Occipital lobe (tissue), 3 donors: ENCODE measurements at places on chromosomes 5 and 9. TPM values are rescaled to one million over a fixed set of nuclear protein-coding genes. Genes with fewer than 3 reads are reported as not detected.
A peak's percentile ranks its signal among the peaks of the same experiment; 100 is the strongest.

GRCh38 chr5:147509710-147510651, at the start of gene DPYSL3:
Gene DPYSL3 (minus strand): TSS chr5:147510068. CDS start chr5:147509858, 210 bp downstream.
- DNase-seq, result peak; percentile 9

DNA sequence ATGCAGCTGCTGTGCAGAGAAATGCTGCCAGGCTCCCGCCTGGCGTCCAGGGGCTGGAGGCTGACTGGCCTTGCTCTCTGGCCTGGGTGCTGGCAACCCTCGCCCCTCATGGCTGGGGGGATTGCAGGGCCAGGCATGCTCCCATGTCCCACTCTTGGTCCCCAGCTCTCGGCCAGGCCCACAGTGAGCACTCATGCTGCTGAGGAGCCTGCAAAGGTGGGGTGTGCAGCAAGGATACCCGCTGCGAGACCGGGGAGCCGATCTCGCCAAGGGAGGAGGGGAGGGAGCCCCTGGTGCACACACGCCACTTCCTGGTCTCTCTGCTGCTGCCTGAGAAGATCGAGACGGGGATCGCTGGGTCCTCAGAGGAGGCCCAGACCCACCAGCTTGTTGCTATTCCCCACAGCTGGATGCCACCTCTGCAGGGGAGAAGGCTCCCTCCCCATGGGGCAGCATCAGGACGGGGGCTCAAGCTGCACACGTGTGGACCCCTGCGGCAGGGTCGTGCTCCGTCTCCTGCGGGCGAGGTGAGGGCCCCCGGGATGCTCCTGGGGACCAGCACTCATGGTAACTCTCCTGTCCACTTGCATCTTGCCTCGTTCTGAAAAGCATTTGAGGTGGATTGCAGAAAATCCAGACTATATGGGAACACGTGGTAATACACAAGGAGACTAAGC, 14.3 kb upstream of the CACFD1 start:
- DNase-seq, result no peak

GRCh38 chr9:85262333-85262732, 479.4 kb downstream of the AGTPBP1 start:
- no peak for DNase-seq

Gene UNC5A
- total RNA-seq, result 8.3 TPM

Gene GPR21
- total RNA-seq, result 13.3 TPM
